SK-MEL-5 (cell line): ENCODE measurements at places on chromosomes 6 and 20.

DNA sequence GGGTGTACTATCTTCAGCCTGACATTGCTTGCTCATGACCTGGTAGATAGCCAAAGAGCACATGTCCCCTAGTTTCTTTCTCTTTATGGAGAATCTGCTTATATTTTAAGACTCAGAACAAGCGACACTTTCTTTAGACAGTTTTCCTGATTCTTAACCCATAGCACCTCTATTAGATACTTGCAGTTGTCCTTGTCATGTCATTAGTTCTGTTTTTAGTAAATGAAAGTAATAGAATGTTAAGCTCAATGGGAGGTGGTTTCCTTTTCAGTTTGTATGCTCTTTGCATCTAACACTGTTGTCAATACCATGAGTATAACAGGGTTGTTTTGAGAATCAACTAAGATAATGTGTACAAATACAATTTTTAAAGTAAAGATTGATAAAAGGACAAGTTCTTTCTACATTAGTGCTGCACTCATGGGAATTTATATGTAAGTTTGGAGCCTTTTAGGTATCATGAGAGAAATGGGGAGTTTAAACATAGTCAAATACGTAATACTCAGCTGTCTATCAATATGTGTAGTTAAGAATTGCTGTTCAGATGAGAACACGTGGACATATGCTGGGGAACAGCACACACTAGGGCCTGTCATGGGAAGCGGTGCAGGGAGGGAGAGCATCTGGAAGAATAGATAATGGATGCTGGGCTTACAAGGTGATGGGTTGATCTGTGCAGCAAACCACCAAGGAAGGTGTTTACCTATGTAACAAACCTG lies 124.3 kb downstream of the GRM1 start:
- DNase-seq, result no peak

DNA sequence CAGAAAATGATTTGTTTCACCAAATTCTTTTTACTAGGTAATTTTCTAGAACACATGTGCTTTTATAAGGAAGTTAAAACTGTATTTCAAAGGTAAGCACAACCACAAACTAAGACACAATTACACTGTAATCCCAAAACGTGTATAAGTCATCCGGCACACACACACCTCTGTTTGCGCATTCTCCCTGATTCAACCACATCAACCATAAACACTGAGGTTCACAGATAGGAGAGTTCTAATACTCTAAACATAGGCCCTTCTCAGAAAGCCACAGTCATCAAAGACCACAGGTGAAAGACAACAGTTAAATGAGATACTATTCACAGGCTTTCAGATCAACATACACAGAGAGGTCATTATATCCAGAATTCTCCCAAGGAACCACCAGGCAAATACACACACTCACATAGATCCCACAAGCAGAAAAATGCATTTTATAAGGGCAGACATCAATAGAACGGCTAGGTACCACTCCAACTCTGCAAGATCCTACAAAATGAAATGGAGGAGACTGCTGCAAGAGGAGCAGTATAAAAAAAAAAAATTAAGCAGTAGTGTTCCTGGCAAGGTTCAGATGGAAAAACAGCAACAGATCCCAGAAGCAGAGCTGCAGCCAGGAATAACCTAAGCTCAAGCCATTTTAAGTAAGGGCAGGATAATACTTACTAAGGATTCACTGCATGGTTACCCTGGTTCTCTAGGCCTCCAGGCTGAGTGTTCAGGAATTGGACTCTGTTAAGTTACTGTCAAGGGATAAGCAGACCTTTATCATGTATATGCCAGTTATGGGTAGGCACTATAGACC lies 6.6 kb upstream of the FBXO9 start:
- DNase-seq, result no peak

GRCh38 chr6:93604951-93605350 lies 185.6 kb upstream of the EPHA7 start:
- no peak for DNase-seq

DNA sequence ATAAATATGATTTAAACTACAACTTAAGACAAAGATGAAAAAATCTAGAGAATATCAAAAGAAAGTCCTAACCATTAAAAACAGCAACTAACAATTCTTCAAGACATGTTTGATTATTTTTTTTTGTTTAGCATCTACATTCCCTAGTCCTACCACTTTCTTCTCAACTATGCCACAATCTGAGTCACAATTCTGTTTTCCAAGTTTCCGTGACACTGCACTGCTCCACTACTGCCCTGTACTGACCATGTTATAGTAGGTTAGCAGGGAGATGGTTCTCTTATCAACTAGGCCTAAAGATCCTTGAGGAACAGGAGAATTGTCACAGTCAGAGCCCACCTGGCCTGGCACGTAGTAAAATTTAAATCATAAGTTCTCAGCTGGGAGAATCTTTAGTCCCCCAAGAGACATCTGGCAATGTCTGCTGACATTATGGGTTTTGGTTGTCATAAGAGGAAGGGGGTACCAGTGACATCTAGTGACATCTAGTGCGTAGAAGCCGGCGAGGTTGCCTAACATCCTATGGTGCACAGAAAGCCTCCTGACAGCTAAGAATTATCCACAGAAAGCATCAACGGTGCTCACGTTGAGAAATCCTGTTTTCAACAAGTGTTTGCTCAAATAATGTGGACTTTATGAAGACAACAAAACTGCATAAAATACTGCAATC lies 100.5 kb downstream of the PDE10A start:
- no peak for DNase-seq

DNA sequence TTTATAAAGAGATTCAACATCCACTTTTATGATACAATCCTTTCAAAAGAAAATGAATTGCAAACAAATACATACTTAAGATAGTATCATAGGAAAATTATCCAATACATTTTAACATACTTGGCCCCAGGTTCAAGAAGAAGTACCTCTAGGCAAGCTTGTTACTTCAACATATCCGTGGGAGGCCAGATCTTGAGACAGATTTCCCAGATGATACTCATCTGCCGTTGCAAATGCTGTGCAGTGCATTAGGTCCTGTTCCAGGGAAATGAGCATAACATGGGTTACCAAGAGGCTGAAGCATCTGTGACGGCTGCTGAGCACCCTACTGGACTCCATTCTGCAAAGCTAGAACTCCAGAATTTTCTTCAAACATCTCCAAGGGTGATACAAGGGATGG lies 15.6 kb downstream of the RMND1 start:
- DNase-seq, result no peak
